Activated T-helper 1 cell treated with anti-CD3 and anti-CD28 coated beads, Interleukin-2, amount 50 U/mL, for 16 hours (primary cell): ENCODE measurements at places on chromosomes 4 and X.
A peak's percentile ranks its signal among the peaks of the same experiment; 100 is the strongest.

DNA sequence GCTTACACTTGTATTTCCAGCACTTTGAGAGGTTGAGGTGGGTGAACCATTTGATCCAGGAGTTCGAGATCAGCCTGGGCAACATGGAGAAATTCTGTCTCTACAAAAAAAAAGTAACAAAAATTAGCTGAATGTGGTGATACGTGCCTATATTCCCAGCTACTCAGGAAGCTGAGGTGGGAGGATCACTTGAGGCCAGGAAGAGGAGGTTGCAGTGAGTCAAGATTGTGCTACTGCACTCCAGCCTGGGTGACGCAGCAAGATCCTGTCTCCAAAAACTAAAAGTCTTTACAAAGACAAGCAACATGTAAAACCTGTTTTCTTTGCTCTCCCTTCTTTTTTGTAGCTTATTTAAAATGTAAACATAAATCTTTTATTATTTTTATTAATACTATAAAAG is 1156.1 kb downstream of the FAT4 start:
- no peak for DNase-seq

DNA sequence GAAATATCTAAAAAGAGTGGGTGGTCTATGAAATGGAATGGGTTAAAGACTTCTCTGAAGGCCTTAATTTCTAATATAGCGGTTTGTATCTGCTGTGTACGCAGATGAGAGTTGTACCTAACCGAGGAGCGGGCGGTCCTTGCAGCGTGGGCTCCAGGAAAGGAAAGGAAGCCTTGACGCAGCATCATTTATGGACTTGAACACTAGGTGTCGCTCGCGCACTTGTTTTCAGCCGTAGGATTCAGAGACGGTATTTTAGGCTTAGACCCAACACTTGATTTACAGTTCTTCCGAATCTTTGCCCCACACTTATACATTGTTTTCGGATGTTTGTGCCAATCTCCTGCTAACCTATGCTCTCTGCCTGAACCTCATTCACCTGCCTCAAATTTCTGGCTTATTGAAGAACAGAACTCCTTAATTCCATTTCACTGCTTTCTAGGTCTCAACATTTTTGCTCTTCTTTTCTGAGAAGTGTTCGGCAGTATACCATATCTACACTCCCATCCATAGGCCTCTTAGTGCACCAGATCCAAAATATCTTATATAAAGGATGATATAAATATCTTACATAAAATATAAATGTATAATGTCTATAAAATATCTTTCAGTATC is 48.9 kb upstream of the AADAT start:
- peak; percentile 19 for DNase-seq

DNA sequence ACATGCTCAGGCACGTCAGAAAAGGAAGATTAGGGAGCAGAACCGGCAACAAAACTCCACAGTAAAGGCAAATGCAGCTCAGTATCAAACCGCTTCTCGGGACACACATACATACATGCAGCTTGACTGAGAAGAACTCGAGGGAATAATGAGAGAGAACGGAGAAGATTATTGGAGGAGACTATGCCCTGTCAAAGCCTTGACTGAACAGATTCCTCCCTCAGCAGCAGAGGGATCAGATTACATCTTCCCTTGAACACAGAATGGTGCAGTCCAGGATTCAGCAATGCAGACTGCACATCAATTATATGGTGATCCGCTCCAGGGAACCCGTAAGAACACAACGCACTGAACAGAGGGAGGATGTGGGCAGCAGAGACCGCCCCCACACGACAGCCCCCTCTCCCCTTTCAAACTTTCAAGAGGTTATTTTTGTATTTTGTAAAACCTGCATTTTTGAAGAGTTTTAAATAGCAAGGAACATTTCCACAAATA is 183.2 kb downstream of the FBXW7 start:
- DNase-seq: no peak

GRCh38 chrX:18946611-18947010 is 37.3 kb downstream of the PHKA2 start:
- no peak for DNase-seq

- no peak for DNase-seq
Measured at GRCh38 chr4:183326853-183327252, 4.6 kb upstream of the CLDN24 start.

- DNase-seq: no peak
Measured at GRCh38 chr4:88353324-88353723, 25.3 kb upstream of the HERC6 start.

- DNase-seq: no peak
Measured at GRCh38 chrX:37986893-37987292, 19.5 kb upstream of the SYTL5 start.

DNA sequence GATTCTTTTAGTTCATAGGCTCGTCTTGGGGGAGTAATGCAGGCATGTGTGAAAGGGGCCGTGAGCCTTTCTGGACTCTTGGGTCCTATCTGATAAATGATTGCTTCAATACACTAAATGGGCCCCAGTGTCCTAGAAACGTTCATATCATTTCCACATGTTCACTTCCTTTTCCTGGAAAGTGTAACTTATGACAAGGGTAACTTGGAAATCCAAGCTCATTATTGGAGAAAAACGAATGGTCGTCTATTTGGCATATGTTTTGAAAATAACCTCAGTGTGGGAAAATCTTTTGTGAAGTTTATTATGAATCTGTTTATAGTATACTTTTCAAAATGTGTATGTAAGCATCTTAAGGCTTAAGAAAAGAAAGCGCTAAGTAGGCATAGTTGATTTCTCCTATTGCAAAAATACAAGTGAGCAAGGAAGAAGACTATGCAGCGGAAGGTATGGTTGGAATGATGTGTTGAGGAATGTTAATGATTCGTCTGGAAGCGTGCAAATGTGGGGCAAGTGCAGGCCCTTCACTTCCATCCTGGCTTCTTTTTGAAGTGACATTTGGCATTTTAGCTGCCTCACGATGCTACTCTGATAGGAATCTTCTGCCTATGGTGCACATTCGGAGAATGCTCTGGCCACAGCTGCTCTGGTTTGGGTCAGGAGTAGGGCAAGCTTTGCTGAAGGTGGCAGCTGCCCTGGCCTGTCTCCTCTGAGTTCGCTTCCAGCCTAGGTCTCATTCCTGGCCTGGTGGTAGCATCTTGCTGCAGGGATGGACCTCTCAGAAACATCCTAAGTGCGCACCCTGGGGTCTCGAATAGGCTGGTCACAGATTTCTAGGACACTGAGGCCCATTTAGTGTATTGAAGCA is 49.5 kb upstream of the STOX2 start:
- DNase-seq: no peak

DNA sequence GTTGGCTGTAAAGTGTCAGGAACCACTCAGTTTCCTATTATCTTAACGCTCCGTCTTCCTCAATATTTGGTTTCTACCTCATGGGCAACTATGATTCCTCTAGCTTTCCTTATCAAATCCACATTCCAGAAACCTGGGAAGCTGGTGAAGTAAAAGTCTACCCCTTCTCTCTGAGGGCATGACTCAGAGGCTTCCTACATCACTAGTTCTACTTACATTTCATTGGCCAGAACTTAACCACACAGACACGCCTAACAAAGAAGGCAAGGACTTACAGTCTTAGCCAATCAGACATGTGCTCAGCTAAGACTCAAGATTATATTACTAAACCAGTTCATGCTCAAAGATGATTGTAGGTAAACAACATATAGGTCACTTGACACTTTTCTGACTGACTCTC is 30.4 kb downstream of the COX7B2 start:
- no peak for DNase-seq

GRCh38 chr4:166078955-166079354 is 205.9 kb downstream of the TLL1 start:
- no peak for DNase-seq

DNA sequence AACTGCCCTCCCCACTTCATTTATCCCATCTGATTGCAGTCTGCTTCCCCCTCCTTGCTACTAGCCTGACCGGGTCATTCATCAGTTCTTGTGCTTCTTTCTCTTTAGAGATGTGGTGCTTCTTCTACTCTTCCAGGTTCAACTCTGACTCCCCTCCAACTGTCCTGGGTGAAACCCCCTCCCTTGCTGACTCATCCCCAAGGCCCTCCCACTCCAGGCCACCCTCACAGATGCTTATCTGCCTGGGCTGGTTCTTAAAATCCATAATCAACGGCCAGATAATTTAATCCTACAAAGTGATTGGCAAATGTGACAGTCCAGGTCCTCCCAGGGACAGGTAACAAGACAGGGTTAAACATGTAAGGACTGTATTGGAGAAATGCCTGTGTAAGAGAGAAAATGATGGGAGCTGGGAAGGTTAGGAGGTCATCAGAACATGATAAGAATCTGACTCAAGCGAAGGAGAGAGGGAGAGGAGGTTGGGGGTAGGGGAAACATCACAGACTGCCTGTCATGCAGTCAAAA is 182.8 kb upstream of the C1QTNF7 start:
- no peak for DNase-seq

DNA sequence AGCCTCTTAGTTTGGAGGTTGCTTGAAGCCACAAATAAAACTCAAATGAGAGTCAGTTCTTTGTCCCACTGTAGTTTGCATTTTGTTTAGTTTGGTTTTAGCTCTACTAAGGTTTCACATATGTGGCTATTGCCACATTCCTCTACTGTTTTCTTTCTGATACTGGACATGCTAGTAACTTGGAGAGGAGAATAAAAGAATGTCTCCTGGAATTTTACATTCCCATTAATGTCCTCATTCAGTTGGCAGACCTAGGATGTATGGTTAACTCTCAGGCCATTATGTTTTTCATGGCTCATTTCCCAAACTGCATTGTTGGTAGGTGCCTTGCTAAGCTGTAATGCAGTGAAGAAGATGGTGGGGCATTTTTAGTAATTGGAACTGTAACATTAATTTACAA is 29.9 kb downstream of the UPRT start:
- DNase-seq: no peak
